Fibroblast of gingiva (primary cell): ENCODE measurements at places on chromosomes 6 and 20.

DNA sequence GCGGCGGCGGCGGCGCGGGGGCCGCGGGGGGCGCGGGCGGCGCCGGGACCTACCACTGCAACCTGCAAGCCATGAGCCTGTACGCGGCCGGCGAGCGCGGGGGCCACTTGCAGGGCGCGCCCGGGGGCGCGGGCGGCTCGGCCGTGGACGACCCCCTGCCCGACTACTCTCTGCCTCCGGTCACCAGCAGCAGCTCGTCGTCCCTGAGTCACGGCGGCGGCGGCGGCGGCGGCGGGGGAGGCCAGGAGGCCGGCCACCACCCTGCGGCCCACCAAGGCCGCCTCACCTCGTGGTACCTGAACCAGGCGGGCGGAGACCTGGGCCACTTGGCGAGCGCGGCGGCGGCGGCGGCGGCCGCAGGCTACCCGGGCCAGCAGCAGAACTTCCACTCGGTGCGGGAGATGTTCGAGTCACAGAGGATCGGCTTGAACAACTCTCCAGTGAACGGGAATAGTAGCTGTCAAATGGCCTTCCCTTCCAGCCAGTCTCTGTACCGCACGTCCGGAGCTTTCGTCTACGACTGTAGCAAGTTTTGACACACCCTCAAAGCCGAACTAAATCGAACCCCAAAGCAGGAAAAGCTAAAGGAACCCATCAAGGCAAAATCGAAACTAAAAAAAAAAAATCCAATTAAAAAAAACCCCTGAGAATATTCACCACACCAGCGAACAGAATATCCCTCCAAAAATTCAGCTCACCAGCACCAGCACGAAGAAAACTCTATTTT lies 2.0 kb downstream of the FOXC1 start:
- DNase-seq: no peak

DNA sequence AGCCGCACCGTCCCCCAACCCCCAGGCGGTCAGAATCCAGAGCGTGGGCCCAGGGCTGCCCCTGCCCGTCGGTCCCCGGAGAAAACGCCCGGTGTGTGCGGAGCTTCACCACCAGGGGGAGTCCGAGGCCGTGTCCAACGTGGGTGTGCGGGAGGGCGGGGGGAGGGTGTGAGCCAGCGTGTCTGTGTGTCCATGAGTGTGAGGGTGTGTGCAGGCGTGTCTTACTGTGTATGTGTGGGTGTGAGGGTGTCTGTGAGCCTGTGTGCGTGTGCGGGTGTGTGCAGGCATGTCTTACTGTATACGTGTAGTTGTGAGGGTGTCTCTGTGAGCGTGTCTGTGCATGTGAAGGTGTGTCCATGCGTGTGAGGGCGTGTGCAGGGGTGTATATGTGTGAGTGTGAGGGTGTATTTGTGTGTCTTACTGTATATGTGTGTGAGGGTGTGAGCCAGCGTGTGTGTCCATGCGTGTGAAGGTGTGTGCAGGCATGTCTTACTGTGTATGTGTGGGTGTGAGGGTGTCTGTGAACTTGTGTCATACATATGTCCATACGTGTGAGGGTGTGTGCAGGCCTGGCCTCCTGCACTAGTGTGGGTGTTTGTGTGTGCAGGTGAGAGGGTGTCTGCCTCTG lies 24.6 kb upstream of the GATA5 start:
- DNase-seq: peak; percentile 13

GRCh38 chr6:130203370-130203769 lies 19.4 kb downstream of the SAMD3 start:
- DNase-seq: no peak

DNA sequence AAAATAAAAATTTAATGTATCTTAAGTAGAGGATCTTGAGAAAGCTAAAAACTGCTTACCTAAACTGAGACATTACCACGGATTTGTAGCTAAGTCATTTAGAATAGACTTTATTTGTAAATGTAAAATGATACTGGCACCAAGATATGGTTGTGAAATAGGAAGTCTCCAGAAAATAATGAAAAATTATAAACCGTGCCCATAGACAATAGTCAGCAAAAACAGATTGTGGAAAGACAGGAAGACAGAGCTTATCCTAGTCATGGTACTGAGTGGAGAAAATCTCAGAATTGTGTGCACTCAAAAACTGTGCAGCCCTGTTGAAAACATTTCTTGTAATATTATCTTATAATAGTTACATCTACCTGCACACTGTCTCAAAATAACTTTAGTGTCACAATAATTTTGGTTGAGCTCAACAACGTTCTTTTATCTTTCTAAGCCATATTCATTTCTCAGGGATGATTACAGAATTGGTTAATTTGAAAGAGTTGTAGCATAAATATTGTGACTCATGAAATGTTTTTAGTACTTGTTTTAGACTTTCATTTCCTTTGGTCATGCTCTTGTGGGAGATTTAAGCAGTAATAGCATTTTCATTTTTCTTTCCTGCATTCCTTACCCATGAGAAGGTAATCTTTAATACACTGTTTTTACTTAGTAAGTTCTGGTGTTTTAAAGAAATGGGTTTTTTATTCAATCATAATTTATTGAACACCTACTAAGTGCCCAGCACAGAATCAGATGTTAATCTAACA lies 174.5 kb downstream of the SOX4 start:
- DNase-seq: peak; percentile 26

DNA sequence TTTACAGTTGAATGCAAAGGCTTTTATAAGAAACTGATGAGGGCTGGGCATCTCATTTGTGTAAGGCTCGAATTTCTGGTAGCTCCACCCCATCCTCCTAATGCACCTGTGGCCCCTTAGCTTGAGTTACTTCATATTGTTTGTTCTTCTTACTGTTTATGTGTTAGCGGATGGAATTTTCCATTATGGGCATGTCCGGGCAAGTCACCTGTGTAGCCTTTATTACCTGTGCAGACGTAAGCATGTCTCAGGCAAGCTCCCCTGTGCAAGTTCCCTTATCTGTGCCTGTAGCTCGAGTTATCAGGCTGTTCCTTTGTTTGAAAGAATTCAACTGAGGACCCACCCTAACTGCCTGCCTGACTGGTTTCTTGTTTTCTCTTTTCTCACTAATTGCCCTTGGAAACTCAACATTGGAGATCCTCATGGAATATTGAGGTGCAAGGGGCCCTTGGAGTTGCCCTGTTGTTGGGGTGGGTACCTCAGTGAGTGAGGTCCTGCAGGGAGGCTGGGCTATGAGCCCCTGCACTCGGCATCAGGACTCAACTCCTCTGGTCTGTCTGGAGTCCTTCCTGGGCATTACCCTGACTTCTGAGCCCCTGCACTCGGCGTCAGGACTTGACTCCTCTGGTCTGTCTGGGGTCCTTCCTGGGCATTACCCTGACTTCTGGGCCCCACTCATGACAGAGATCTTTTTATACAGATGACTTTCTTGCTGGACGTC lies 207.9 kb upstream of the SULF2 start:
- no peak for DNase-seq

DNA sequence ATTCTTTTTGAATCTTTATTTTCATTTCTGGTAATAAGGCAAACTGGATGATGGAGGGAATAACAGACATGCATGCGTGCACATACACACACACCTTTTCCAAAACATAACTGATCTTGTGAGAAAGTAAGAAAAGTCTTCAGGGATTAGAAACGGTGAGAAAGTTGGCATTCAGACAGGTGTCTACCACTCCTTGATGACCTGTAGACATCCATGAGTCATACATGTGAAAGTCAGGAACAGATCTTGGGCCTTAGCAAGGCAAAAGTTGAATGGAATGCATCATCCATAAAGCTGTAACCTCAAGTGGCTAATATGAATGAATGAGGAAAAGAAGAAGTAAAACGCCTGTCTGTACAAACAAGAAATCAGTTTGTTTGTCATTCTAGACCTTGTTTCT lies 97.3 kb downstream of the GRIK2 start:
- no peak for DNase-seq

DNA sequence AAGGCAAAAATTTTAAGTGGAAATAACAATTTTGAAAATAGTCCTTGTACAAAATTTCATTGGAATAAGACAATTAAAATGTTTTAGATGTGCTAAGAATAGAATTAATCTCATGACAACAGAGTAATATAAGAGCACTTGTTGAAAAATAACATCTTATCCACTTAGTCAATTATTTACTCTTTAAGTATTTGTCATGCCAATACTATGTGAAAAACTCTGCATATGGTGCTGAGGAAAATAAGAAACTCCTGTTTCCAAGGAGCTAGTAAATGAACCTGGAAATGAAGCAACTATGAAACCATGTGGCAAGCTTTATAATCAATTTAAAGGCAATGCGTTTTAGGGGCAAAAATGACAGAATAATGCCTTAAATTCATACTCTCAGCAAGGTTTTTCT lies 42.7 kb upstream of the HCRTR2 start:
- DNase-seq: no peak

DNA sequence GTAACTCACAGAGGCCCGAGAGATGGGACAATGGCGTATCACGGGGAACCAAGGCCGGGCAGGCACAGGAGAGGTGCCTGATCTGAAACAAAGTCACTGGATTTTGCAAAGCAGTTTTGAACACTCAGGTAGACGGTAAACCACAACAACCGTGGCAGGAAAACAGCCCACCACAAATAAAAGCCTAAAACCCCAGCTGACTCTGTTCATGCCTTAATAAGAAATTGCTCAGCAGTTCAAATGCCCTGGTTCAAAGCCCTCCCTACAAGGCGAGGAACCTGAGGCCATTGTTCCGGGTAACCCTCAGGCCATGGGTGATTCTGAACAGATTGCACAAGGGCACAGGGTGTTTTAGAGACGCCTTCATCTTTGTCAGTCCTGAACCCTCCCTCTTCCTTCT lies 114.2 kb downstream of the MAP3K7 start:
- no peak for DNase-seq

- DNase-seq: no peak
Observed at GRCh38 chr6:36841756-36842155, 2.5 kb upstream of the CPNE5 start.

DNA sequence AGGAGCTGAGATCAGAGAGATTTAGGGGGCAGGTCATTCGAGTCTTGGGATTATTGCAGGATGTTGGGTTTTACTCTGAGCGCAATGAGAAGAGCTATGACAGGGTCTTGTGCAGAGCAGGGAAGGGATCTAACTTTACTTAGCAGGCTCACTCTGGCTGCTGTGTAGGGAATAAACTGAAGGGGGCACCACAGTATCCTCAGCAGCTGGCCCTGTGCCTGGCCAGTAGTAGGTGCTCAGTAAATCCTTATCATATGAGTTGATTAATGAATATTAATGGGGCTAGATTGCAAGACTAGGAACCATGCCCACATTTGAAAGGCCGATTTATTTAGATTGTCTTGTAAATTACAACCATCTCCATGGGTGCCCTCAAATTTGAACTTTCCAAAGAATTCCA lies 4.6 kb upstream of the MDGA1 start:
- no peak for DNase-seq

DNA sequence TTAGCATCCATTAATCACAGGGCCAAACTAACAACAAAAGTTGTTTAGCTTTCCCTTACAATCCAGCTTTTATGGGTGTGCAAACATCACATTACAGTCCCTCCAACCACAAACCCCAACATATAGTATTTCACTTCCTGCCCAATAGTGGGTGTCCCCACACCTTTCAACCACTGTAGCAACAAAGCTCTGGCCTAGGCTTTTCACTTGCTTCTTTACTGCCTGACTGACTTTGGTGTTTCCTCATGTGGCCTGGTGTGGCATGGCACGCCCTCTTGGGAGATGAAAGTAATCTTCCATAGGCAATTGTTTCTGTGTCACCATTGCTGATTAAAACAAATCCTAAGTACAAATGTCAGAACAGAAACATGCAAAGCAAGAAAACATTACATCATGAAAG lies 46.3 kb downstream of the MCM8 start:
- no peak for DNase-seq

DNA sequence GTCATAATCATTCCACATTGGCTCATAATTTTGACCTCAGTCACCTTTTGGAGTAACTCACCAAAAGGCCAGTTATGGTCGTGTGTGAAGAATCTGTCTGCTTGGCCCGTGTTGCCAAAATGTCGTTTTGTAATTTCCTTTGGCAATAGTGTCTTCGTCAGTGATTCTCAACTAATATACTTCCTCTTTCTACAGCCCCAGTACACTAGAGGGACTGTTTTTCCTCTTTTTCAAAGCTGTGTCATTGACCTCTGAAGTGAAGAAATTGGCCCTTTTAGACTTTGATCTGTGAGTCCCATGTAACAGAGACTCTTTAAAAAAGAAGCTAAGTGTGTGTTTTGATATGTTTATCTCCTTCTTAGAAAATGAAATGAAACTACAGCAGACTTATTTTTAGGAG lies 5.2 kb downstream of the FOXO3 start:
- DNase-seq: peak; percentile 94

GRCh38 chr20:1968964-1969363 lies 24.9 kb downstream of the PDYN start:
- no peak for DNase-seq

DNA sequence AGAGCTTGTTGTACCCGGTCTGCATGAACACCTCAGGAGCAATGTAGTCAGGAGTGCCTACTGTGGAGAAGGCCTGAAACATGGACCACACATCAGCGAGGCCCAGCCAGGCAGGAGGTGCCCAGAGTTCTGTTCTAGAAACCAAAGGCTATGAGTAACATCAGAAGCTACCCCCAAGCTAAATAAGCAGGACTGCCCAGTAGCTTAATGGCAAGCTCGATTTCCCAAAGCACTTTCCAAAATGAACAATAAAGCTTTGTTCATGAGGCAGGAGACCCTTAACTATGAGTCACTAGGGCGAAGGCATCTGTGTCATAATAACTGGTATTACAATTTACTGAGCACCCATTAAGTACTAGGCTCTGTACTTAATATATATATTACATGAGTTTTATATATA lies 47.4 kb downstream of the STK38 start:
- DNase-seq: no peak

DNA sequence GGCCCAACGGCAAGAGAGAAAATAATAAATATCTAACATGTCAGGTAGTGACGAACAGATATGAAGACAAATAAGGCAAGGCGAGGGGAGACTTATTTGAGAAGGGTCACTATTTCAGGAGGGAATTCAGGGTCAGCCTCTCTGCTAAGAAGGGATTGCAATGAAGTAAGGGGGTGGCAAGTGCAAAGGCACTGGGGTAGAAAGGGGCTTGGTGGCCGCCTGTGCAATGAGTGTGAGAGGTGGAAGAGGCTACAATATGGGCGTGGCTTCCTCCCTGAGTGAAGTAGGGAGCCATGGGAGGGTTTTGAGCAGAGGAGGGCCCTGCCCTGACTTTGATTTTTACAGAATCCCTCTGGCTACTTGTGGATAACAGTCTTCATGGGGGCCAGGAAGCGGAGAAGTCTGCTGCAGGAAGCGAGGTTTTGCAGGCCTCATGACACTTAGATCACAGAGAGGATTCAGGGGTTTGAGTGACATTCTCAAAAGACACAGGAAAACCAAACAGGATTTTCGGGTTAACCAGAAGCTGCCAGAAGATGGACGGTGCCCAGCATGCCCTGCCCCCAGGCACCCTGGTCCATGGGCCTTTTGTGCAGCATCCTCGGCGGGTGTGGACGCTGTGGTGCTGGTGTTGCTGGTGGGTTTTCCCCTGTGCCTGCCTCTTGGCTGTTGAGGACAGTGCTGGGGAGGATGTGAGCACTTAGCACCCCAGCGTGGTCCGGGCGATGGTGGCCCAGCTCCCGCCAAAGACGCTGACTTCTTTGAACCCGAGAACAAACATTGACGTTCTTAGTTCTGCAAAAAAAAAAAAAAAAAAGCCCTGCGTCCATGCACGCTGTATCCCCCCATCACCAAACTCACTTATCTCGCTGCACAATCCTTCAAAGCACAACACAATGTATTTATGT lies 124.2 kb upstream of the PTPN1 start:
- DNase-seq: no peak

- no peak for DNase-seq
Observed at GRCh38 chr20:61554617-61555016, 302.6 kb downstream of the CDH4 start.
